ENCODE measurements at places on chromosomes 4 and X. TPM values are rescaled to one million over a fixed set of nuclear protein-coding genes. Genes with fewer than 3 reads are reported as not detected.

- H3K36me3 ChIP-seq, result no peaks in the 10 kb centered on the region
- H3K27me3 ChIP-seq, result no peaks in the 10 kb centered on the region
- no peak overlapping the region for H3K27ac ChIP-seq
- no peak overlapping the region for H3K4me3 ChIP-seq
- H3K4me1 ChIP-seq, result no peaks in the 10 kb centered on the region
- no peak for DNase-seq
Measured at GRCh38 chr4:77921701-77922100, 59.1 kb downstream of the MRPL1 start.

DNA sequence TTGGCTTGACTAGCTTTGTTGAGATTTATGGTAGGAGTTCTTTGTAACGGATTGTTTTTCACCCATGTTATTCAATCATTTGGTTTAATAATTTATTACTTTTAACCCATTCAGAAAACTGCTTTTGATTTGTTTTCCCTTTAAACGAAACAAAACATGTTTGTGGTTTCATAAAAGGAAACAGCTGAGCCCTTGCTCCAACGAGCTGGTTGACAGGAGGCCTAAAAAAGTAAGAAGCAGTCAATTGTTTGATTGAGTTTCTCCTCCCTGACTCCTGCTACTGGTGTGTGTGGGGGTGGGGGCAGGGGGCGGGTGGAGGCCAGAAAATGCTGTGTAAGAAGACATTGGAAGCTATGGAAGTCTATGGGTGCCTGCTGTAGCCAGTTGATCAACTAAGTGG is 102.8 kb downstream of the CHRDL1 start:
- H3K4me1 ChIP-seq, result no peaks in the 10 kb centered on the region
- no peak overlapping the region for H3K27ac ChIP-seq
- H3K36me3 ChIP-seq, result no peaks in the 10 kb centered on the region

DNA sequence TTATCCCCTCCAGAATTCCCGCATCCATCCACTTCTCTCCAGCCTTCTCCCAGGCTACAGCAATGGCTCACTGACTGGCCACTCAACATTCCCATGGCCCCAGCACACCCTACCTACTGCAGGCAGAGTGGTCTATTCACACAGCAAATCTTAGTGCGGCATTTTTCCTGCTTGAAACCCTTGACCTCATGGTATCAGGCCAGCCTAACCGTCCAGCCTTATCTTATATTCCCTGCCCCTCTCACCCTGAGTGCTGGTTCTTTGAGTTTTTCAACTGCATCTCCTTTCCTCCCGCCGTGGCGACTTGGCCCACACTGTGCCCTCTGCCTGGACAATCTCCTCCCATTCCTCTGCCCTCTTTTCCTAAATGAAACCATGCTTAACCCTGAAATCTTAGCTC is 10.0 kb upstream of the S100G start:
- no peaks in the 10 kb centered on the region for H3K27me3 ChIP-seq
- no peak overlapping the region for H3K4me3 ChIP-seq
- DNase-seq, result no peak
- no peaks in the 10 kb centered on the region for H3K36me3 ChIP-seq
- no peaks in the 10 kb centered on the region for H3K4me1 ChIP-seq
- no peak overlapping the region for H3K27ac ChIP-seq

Gene SHROOM4
- 5.7 TPM for total RNA-seq

Gene GUCY1A1
- total RNA-seq, result 8.6 TPM

Gene GLRA2
- not detected for total RNA-seq

Gene GALNTL6
- not detected for total RNA-seq

All from esophagus squamous epithelium (tissue), 5 donors.